ENCODE measurements at places on chromosomes 16 and 17.

DNA sequence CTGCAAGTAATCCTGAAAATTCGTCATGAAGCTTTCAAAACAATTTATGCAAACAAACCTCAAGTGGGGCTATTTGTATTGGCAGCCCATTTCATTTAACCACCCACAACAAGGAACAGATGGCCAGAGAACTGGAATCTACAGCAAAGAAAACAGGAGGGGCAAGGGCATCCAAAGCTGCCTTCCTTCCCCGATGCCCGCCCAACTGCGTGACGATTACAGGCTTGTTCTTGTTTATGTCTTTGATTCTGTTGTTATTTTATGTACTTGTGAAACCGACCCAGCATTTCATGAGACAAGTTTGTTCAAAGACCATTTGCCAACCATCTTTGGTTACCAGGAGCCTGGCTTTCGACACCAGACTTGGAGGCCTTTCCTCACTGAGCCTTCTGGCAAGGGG is 59.1 kb upstream of the IRX6 start:
- DNase-seq = no peak

DNA sequence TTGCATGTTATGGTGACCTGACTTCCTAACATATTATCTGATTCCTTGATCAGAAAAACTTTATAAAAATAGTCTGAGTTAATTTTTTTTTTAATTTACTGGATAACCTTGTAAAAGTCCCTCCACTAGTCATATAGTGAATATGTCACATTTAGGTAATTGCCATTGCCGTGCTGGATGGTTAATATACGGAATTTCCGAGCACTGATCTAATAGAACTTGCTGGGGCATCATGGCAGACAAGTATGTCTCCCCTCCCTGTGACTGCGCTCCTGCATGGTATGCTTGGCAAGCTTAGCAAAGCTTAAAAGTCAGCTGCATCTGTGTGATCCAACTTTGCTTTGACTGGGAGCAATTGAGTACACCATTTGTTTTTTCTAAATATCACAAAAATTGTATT is 239.4 kb upstream of the TBX2 start:
- no peak for DNase-seq

DNA sequence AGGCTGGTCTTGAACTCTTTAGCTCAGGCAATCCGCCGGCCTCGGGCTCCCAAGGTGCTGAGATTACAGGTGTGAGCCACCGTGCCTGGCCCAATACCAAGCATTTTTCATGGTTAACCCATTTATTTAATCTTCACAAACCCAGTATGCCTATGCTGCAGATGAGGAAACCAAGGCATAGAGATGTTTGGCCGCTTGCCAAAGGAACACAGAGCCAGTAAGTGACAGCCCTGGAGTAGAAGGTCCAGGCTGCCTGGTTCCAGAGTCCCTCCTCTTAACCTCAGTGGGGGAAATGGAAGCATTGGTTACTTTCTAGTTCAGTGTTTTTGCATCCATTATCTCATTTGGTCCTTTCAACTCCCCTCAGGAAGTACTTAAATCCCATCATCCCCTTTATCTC is 15.3 kb upstream of the ARL5C start:
- DNase-seq = no peak

GRCh38 chr16:57667526-57668262 is 412 bp upstream of the ADGRG3 start:
- DNase-seq = no peak

DNA sequence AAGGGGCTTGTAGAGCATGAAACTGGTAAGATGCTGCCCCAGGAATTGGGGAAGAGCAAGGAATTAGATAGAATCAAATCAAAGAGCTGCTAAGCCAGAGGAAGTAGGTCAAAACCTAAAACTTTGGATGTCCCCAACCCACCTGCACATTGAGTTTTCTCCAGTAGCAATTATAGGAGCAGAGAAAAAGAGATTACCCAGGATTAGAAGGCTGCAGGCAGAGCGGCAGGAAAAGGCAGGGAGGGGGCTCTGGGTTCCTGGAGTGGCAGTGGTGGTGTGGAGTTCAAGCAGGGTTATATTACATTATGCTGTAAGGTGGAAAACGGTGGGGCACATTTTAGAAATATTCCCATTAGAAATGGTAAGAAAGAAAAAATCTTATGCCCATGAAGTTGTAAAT is 68.3 kb downstream of the KSR1 start:
- no peak for DNase-seq

DNA sequence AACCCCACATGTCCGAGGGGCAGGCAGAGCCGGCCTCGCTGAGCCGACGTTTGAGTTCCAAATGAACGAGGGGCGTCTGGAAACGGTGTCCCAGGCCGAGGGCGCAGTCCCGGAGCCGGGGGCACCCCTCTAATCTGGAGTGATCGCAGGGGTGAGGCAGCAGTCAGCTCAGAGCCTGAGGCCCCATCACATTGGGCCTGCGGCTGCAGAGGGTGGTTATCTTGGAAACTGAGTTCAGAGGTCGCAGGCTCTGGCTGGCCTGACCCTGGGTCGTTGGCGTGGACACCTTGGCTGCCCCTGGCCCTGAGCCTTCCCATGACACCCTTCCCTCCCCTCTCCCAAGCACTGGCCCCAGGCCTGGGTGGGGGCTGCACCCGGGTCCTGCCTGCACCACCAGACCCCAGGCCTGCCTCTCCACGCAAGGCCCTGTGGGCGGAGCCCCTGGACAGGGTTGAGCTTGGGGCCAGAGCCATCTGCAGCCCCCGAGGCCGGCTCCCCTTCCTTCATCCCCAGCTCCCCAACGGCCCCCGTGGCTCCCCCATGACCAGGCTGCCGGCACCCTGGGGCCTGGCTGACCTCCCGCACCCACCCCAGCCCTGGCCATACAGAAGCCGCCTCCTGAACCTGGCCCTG is 45.6 kb downstream of the ZFPM1 start:
- DNase-seq = no peak

DNA sequence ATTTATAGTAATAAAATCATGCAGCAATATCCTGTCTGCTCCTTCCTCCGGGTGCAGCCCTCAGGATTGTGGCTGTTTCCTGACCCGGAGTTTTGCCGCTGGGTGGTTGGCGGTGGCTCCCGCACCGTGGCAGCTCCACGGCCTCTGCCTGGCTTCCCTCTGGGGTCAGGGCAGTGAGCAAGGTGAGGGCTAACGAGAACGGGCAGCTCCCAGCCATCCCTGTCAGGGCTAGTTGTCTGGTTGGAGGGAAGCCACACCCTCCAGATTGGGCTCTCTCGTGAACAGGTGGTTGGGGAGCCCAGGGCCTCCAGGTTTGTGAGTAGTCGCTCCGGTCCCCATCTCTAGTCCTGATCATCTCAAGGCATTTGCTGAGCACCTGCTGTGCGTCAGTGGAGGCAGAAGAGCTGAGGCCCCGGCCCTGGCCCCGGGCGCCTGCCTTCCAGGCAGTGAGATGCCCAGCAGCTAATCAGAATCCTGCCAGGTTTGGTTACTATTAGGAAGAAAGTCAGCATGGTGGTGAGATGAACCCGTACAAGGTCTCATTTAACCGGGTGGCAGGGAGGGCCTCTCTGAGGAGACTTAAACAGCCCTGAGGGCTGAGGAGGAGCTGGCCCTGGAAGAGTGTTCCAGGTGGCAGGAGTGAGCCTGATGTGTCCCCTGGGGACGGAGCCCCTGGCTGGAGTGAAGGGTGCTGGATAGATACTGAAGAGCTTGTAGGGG is 2.3 kb upstream of the NUDT16L1 start:
- DNase-seq = no peak

DNA sequence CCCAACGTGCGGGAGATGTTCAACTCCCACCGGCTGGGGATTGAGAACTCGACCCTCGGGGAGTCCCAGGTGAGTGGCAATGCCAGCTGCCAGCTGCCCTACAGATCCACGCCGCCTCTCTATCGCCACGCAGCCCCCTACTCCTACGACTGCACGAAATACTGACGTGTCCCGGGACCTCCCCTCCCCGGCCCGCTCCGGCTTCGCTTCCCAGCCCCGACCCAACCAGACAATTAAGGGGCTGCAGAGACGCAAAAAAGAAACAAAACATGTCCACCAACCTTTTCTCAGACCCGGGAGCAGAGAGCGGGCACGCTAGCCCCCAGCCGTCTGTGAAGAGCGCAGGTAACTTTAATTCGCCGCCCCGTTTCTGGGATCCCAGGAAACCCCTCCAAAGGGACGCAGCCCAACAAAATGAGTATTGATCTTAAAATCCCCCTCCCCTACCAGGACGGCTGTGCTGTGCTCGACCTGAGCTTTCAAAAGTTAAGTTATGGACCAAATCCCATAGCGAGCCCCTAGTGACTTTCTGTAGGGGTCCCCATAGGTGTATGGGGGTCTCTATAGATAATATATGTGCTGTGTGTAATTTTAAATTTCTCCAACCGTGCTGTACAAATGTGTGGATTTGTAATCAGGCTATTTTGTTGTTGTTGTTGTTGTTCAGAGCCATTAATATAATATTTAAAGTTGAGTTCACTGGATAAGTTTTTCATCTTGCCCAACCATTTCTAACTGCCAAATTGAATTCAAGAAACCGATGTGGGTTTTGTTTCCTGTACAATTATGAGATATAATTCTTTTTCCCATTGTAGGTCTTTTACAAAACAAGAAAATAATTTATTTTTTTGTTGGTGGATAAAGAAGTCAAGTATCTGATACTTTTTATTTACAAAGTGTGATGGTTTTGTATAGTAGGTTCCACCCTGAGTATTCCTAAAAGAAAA is 2.3 kb downstream of the FOXC2 start:
- no peak for DNase-seq

DNA sequence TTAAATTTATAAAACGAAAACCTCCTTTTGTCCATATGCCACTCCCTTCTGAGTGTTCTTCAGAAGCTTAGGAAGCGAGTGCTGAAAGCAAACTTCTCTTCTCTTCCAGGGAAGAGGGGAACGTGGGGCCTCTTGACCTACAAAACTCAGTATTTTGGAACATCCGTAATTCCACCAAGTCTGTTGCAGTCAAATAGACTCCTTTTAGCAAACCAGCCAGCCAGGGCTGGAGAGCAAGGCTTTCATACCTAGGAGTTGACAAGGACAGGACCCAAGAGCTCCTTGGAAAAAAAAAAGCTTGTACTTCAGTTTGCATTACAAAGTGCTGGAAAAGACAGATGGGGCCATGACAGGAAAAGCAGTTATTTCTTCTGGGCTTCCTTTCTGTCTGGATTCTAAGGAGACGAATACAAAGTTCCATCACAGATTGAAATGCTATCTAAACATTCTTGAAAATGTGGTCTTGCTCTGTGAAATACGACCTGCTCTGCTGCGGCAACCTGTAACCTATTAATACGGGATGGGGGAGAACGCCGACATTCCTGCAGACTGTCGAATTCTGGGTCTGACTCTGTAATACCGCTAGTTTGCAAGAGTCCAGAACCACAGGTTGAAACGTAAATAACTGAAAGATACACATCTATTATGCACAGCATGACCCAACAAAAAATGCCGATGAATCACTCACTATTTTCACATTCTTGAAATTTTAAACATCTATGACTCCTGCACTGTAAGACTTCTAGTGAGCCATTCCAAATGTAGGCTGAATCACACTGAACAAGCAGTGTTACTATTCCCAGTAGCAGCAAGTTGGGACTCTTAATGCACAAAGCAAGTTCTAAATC is 20.6 kb downstream of the VPS53 start:
- peak; percentile 95 for DNase-seq

- DNase-seq = no peak
Observed at GRCh38 chr16:78220571-78220970, 121.1 kb downstream of the WWOX start.

- no peak for DNase-seq
Observed at GRCh38 chr17:36861531-36861930, 75.7 kb upstream of the LHX1 start.

- no peak for DNase-seq
Observed at GRCh38 chr16:17770104-17770503, 299.3 kb upstream of the XYLT1 start.

DNA sequence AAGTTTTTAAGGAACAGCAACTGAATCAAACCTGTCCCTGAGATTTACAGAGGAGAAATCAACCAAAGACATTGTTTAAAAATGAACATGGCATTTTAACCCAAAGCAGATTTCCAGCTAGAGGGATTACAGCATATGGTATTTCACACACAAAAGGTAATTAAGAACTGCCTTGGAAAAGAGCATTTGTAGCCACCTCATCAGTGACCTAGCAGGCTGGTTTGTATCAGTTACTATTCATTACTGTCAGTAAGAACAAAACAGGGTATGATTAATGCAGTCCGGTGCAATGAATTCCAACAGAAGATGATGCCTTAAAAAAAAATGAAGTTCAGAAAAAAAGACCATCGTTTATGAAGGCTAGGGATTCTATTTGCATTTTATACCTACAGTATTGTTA is 219.9 kb downstream of the CHD9NB start:
- DNase-seq = no peak

DNA sequence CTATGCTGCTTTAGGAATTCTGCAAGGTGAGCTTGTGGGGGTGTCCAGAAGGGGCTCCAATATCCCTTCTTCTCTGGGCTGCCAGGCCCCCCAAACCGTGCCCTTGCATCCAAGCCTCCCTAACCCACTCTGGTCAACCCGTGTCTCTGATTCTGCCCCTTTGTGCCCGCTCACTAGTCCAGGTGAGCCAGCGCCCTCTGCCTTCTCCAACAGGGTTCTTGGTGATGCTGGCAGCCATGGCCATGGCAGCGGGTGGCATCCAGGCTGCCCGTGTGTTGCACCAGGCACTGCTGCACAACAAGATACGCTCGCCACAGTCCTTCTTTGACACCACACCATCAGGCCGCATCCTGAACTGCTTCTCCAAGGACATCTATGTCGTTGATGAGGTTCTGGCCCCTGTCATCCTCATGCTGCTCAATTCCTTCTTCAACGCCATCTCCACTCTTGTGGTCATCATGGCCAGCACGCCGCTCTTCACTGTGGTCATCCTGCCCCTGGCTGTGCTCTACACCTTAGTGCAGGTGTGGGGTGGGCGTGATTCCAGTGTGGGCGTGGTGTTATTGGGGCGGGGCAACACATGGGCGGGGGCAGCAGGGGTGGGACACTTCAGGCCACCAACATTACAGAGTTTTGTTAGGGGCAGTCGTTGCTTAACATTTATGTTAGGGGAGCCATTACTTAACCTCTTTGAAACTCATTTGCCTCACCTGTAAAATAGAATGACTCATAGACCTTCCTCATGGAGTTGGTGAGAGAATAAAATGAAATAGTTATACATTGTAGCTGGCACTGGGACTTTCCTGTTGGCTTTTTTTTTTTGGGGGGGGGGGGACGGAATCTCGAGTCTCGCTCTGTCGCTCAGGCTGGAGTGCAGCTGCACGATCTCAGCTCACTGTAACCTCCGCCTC is 31.4 kb downstream of the ANKRD40 start:
- DNase-seq = no peak

- no peak for DNase-seq
Observed at GRCh38 chr16:62036802-62037135, 531 bp upstream of the CDH8 start.
